ENCODE measurements at places on chromosomes 13 and 19.

DNA sequence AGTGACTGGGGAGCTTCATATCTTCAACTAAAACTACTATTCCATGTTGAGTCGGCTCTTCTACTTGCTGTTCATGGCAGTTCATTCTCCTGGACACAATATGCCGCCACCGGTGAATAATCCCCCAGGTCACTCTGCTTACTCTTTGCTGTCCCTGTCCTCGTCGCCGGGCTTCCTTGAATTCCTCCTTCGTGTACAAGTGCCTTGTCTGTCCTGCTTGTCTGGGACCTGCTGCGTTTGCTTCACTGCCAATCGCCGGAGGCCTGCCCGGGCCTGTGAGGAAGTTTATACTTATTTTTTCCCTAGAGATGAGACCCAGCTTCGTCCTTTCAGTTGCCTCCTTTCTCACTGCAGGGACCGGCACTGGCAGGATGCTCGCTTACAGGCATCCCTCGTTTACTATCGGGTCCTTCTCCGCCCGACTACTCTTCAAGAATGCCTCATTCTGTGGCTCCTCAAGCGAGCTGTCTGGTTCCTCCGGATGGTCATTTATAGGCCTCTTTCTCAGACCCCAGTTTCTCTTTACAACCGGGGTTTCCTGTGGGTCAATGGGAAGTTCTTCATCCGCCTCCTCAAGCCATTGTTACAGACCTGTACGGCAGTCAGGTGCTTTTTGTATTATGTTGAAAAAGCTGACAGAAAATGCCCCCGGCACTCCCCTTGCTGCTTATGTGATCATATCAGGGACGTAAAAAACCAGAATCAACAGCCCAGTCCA, 5.5 kb upstream of the ERVV-1 start:
- DNase-seq = no peak

DNA sequence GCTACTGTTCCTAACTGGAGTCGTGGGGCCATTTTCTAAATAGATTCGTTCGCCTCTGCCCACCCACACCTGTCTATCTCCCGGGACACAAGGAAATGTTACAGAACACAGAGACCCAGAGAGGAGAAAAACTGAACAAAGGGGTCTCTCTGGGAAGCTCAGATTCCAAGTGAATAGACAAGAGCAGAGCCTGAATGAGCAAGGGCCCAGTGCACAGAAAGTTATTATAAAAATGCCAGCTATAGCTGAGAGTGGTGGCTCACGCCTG, 27.2 kb upstream of the FEM1A start:
- no peak for DNase-seq

GRCh38 chr13:52793515-52794061, 54.0 kb upstream of the CNMD start:
- DNase-seq = no peak

GRCh38 chr19:32227561-32228165, 117.7 kb upstream of the ZNF507 start:
- no peak for DNase-seq

GRCh38 chr19:1132552-1133383, 29.0 kb downstream of the GPX4 start:
- DNase-seq = no peak

DNA sequence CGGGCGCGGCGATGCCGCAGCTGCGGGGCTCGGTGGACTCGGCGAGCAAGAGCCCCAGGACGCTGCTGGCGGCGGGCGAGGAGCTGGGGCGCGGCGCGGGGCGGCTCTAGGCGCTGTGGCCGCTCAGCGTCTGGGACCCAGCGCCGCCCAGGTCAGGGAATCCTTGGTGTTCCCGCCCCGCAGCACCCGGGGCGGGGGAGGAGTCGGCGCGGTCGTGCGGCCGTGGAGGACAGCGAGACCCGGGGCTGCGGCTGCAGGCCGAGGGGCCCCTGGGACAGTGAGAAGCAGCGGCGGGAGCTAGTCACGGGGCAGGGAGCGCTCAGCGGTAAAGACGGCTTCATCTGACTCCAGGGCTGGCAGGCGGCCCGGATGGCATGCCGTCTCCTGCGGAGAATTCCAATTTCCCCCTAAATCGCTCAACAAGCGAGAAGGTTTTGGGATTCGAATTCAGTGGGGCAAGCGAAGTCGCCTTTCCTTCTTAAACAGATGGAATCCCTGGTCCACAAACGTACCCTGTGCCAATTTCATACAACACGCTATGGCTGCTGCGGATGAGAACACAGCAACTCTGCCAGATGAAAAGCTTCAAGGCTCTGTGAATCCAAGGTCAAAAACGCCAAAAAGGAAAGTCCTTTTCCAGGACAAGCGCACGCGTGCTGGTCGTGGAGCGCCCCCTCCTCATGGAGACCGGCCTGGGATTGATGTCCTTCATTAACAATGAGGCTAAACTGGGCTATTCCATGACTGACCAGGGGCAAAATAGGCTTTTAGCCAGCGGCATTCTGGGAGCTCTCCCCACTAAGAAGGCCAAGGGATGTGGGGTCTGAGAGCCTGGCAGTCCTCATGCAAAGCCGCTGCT, 4.2 kb upstream of the ZSCAN4 start:
- no peak for DNase-seq

- DNase-seq = peak; percentile 19
Measured at GRCh38 chr19:45798995-45799517, 6.4 kb upstream of the DMWD start.

DNA sequence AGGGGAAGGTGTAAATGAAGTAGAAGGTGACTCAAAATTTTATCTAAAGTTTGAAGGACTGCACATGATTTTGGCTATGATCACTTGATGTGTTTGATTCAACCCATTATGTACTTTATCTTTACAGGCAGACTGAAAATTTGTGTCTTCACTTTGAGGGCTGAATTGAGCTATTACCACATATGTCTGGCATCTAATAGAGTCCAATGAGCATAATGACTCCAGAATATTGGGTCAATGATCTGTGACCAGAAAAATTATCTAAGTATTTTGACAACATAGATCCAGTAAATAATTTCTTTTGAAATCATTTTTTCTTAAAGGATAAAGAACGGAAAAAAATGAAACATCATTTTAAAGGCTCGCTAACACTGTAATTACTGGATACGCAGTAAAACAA, 2810.0 kb downstream of the PCDH9 start:
- no peak for DNase-seq

DNA sequence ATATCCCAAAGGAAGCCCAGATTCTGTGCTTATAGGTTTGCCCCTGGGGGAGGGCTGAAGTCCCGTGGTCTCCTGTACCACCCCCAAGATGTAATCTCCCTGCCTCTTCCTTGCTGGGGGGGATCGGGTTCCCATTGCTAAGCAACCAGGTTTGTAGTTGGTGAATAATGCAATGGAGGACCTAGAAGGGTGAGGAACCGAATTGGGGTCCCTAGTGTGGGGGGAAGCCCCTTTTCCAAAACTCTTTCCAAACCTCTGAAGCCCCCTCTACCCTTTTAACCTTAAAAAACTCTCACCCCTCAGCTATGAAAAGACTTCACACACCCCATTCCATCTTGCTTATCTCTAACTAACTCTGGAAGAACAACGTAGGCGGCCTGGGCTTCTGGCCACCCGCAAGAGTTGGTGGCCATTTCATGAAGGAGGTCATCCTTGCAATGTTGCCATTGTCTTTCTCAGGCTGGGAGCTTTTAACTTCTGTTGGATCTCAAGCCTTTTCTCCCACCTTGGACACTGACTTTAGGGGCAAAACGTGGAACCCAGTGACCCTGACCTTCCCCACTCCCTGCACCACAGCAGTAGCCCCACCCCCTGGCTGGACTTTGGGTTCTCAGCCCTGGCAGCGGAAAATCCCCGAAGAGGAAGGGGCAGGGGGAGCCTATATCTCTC, 661 bp downstream of the PALM3 start:
- no peak for DNase-seq

GRCh38 chr13:64912141-64912540, 2318.0 kb downstream of the PCDH9 start:
- DNase-seq = no peak
